ENCODE measurements at places on chromosomes 2 and 18.

DNA sequence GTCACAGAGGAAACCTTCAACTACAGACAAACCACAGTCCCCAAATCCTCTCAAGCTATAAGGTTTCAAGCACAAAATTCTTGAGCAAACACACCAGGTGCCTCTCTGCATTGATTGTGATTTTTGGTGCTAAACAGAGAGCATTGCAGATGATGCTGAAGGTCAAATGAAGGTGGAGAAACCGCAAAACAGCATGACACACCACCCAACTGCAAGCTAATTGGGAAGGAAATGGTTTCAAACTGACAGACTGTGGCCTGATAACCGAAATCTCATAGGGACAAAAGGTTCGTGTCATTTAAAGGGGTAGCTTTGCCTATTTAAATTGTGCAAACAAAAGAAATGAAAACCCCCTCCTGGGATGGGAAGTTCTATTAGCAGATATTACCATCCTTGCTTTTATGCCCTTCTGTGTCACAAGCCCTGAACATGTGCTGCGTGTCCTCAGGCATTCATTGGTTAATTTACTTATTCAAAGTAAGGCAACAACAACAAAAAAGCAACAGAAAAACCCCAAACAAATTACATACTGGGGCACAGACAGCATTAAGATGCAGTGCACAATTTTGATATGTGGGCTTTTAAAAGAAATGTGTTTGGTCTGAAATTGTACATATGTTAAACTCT is 154.9 kb downstream of the AQP4 start:
- no peak for DNase-seq

DNA sequence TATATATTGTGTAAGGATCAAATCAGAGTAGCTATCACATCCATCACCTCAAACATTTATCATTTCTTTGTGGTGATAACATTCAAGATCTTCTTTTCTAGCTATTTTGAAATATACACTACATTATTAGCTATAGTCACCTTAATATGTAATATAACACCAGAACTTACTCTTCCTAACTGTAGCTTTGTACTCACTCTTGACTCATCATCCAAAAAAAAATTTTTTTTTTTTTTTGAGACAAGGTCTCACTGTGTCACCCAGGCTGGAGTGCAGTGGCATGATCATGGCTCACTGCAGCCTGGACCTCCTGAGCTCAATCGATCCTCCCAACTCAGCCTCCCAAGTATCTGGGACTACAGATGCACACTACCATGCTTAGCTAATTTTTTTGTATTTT is 153.3 kb downstream of the EML6 start:
- no peak for DNase-seq

GRCh38 chr2:287471-287885 is 413 bp downstream of the ALKAL2 start:
- DNase-seq, result no peak

- no peak for DNase-seq
Observed at GRCh38 chr2:133477616-133477990, 90.7 kb downstream of the NCKAP5 start.

GRCh38 chr2:21234001-21234400 is 110.2 kb downstream of the TDRD15 start:
- no peak for DNase-seq

DNA sequence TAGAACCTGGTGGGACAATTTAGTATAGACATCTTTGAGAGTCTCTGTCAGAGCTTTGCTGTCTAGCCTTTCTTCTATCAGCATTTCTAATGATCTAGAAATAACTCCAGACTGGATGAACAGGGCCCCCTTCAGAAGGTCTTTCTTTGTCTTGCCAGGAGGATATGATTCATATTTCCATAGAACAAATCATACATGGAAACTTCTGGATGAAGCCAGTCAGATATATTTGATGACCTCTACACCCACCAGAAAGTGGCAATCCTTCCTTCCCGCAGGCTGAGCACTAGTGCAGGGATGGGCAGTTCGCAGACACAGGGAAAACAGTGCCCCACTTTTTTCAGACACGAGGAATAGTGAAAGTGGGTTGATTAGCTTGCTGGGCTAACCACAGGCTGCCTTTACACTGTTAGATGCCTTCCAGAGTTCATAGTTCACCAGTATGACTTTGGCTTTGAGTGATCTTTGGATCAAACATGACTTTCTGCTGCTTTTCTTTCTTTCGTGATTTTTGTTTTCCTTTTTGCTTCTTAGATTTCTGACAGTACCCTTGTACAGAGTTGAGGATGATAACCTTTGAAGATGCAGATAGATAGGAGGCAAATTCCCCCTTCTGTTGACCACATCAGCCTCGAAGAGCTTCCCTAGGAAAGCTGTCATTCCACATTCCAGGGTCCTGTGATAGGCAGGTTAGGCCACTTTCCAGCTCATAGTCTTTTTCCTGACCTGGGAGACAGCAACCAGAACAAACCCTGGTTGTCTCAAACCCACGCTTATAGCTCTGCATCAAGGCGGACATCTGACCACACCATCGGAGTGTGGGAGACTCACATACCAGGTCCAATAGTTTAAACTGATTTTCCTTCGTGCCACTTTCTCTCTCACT is 237.0 kb downstream of the ZNF407 start:
- DNase-seq, result no peak

GRCh38 chr2:55154525-55155030 is 77.5 kb downstream of the CLHC1 start:
- no peak for DNase-seq

DNA sequence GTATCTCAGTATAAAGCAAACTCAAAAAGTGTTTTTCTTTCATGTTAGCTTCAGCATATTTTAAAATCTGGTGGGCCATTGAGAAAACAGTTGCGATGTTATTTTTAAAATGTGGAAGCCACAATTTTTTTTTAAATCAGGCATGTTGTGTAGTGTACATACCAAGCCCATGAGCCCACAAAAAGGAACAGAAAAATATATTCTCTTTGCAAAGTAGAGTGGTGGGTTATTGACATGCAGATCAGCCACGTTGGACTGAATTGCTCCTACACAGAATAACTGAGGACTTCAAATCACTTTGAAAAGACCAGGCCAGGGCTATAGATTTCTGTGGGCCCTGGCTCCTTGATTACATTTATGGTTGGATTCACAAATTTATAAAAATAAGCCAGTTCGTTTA is 774.4 kb downstream of the DCC start:
- no peak for DNase-seq

DNA sequence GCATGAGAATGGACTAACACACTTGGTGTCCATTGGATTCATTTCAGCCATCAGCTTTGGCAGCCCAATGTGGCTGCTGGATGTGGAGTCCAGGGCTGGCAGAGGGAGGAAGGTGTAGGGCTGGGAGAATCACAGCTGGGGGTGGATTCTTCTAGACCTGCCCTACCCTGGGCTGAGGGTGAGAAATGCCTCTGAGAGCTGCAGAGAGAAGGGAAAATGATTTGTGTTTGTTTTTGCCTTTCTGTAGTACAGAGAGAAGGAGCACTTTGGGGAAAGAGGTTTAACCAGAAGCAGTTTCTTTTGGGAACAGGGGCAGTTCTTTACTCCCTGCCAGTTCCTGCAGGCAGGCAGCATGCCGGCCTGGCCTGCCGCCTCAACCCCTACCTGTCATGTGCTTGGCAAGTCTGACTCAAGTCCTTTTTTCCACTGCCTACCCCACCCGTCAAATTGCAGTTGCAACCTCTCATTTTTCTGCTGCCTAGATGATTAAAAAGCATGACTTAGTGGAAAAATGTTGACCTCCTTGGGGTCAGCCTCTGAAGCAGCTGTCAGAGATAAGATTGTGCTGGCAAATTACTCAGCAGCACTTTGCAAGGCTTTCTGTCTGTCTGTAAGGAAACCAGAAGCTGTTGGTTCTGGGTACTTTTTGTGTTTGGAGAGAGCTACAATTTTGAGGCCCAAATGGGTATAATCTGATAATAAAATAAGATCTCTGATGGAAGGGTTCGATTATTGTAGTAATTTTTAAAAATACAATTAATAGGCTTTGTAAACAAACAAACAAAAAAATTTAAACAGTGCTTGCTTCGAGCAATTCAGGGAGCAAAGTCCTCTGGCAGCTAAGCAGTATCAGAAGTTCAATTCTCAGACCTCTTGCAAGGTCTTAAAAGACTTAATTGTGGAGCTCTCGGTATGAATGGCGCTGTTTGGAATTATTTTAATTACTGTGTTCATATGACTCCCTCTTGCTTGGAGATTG is 21.7 kb downstream of the LBH start:
- no peak for DNase-seq

DNA sequence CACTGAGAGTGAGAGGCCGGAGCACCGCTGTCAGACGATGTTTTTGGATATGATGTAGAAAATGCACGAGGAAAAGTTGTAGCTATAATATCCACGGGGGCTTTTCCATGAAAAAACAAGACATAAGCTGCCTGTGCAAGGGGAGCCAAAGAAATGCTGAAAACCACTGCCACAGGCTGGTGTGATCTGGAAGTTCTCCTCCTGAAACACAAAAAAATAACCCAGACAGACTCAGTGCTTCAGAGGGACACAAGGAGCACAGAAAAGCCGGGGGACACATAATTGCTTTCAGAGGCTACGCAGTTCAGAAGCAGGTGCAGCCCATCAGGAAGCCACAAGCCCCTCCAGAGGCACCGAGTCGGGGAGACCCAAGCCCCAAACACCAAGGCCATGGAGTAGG is 98.2 kb downstream of the ZNF516 start:
- DNase-seq, result no peak

DNA sequence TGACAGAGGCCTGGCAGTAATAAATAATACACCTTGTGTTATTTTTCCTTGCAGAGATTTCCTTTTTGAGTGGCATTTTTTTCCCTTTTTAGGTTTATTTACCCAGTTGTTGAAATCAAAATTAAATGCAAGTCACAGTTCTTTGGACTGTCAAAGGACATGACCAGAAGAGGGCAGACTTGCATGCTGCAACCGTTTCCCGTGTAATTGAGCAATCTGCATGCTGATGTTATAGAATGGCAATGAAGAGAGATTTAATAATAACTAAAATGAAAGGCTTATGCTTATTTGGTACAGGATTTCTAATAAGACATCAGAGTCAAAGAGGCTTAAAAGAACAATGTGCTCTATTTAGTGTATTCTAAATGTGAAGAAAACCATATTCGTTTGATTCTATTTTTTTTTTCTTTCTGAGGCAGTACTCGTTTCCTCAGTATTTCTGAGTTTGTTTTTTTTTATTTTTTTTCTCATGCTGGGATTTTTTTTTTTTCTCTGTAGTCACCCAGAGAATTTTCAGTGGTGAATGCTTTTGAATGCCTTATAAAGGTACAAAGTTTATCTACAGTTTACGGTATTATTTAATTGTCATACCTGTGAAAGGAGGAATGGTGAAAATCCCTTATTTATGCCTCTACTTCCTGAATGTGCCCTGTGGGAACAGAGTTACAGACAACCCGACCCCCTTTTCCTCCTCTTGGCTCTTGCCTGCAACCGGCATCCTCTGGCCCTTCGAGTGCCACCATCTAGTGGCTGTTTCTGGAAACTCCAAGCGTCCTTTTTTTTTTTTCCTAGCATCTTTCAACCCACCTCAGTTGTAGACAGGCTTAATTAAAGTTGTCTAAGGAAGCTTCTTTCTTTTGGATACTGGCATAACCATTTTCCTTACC is 368.5 kb downstream of the LRRTM1 start:
- peak; percentile 36 for DNase-seq

DNA sequence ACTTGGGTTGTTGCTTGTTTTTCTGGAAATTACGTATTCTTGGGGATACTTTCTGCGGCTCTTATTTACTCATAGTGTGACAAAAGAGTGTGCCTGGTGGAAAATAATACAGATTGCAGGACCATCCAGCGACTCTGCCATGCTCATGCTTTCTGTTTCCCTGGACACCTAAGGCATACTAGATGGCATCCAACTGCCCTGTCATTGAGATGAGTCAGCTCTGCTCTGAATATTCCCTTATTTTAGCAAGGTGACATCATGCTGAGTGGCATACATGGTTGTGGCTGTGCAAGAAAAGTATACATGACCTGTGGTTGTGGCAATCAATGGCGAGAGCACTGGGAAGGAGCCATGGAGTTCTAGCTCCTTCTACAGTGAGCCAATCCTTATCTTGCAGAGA is 471.0 kb downstream of the TMEM182 start:
- DNase-seq, result no peak

GRCh38 chr2:75592888-75593287 is 32.1 kb upstream of the EVA1A start:
- no peak for DNase-seq

- no peak for DNase-seq
Observed at GRCh38 chr2:200416878-200417277, 93.0 kb downstream of the KCTD18 start.

DNA sequence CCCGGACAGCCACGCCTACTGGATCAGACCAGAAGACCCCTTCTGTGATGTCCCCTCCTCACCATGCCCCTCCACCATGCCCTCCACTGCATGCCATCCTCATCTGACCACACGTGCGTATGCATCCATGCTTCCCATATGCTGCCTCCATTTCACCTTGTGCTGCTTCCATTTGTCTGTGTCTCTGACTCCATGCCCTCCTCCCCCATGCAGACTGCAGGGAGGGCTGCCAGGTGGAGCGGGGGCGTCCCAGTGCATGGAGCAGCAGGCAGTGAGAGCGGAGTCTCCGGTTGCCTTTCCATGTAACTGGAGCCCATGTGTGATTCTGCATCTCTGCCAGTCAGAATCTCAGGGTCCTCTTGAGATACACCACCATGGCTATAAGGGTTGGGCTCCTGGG is 52.6 kb downstream of the COA5 start:
- no peak for DNase-seq

- DNase-seq, result no peak
Observed at GRCh38 chr2:38254796-38255195, 122.3 kb downstream of the ATL2 start.

- no peak for DNase-seq
Observed at GRCh38 chr2:130351711-130352110, 4.1 kb upstream of the PTPN18 start.

- DNase-seq, result no peak
Observed at GRCh38 chr2:233435436-233436190, 81.3 kb downstream of the DGKD start.

- DNase-seq, result no peak
Observed at GRCh38 chr18:79480171-79481045, 84.7 kb downstream of the NFATC1 start.

DNA sequence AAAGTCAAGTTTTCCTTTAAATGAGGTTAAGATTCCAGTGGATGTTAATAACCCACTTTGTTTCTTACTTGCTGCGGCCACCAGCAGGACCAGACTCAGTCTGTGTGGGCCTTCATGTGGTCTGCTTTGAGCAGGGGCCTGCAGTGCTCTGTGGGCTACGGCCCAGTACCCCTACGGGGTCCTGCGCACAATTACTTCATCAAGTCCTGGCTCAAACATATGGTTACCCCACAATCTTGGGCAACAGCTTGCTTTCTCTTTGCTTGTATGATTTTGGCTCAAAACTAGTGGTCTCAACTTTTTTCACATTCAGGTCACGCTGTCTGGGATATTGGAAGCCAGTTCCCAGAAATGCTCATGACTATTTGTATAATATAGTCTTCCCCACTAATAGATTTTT is 64.2 kb downstream of the PTPN2 start:
- DNase-seq, result no peak

- DNase-seq, result no peak
Observed at GRCh38 chr18:50453014-50453680, 78.3 kb downstream of the SKA1 start.

Data from fibroblast of skin of left biceps (primary cell).